ENCODE measurements at places on chromosomes 7 and 10. TPM values are rescaled to one million over a fixed set of nuclear protein-coding genes. Genes with fewer than 3 reads are reported as not detected.

GRCh38 chr7:103343332-103343731 is 1.2 kb downstream of the DNAJC2 start:
- H3K4me3 ChIP-seq: peak overlapping the region; percentile 99
- H3K36me3 ChIP-seq: no peaks in the 10 kb centered on the region
- peaks cover 7% of the 10 kb centered on the region for H3K4me1 ChIP-seq

GRCh38 chr10:63021225-63021624 is 111.9 kb upstream of the NRBF2 start:
- no peak overlapping the region for H3K4me3 ChIP-seq
- H3K27me3 ChIP-seq: no peaks in the 10 kb centered on the region
- H3K4me1 ChIP-seq: no peaks in the 10 kb centered on the region
- no peak overlapping the region for H3K27ac ChIP-seq
- no peaks in the 10 kb centered on the region for H3K36me3 ChIP-seq

DNA sequence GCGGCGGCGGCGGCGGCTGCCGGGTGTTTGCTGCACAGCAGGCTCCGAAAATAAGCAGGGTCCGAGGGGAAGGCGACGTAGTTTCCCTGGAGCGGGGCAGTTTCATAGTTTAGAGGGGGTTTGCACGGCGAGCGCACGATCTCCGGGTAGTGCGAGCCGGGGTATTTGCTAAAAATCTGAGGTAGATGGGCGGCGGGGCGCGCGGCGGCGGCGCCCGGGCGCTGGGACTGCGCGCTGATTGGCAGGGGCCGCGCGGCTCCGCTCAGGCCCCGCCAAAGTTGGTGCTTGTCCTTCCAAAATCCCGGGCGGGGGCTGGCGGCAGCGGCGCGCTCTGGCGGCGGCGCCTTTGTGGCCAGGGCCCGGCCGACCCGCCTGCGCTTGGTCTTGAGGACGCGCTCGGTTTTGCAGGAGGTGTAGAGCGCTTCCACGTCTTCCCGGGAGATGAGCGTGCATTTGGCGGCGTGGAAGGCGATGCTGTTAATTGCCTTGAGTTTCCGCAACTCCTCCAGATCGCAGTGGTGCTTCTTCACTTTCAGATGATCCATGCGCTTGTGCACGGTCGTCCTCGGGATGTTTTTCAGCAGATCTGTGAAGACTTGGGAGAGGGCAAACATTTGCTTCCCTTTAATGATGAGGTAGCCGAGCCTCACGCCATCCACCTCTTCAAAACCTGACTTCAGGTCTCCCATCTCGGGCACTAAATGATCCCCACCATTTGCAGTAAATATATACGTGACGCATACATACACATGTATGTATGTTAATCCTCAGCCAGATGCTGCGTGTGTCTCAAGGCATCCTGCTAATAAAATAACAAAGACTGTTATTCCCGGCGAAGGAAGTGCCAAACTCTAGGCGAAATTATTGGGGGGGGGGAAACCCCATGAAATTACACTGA is 8.1 kb downstream of the SKIDA1 start:
- H3K36me3 ChIP-seq: no peaks in the 10 kb centered on the region
- H3K27me3 ChIP-seq: peaks cover 60% of the 10 kb centered on the region
- DNase-seq: no peak
- peak overlapping the region; percentile 51 for H3K4me3 ChIP-seq
- peak overlapping the region; percentile 39 for H3K27ac ChIP-seq
- H3K4me1 ChIP-seq: no peaks in the 10 kb centered on the region

DNA sequence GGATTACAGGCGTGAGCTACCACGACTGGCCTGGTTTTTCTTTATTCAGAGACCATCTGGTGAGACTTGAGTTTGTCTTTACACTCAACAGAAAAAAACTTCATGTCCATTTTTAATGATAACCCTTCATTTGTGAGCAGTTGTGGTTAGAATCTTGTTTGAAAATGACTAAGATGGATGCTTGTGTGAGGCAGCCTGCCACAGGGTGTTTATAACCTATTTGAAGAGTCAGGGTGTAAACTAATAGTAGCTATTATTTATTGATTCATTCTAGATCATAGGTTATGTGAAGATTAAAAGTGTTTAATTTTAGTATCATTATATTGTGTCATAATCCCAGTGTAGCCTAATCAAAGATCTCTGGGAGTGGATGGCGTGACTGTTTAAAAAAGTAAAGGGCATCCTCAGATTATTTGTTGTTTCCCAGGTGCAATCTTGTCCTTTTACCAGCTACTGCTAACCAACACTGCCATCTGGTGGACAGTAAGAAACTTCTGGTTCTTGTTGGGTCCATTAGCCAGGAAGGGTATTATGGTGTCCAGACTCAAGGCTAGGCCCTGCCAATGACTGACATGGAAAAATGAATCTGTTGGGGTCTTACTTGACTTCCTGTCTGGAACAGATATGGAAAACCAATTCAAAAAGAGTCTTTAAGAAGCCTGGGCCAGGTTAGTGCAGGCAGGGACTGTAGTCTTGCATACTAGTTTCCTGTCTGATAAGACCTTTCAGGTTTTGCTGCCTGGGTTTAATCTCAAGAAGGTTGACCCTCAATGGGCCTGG is 24.9 kb downstream of the NRBF2 start:
- H3K36me3 ChIP-seq: no peaks in the 10 kb centered on the region
- peak; percentile 39 for DNase-seq
- no peaks in the 10 kb centered on the region for H3K27me3 ChIP-seq
- H3K4me1 ChIP-seq: peaks cover 5% of the 10 kb centered on the region

DNA sequence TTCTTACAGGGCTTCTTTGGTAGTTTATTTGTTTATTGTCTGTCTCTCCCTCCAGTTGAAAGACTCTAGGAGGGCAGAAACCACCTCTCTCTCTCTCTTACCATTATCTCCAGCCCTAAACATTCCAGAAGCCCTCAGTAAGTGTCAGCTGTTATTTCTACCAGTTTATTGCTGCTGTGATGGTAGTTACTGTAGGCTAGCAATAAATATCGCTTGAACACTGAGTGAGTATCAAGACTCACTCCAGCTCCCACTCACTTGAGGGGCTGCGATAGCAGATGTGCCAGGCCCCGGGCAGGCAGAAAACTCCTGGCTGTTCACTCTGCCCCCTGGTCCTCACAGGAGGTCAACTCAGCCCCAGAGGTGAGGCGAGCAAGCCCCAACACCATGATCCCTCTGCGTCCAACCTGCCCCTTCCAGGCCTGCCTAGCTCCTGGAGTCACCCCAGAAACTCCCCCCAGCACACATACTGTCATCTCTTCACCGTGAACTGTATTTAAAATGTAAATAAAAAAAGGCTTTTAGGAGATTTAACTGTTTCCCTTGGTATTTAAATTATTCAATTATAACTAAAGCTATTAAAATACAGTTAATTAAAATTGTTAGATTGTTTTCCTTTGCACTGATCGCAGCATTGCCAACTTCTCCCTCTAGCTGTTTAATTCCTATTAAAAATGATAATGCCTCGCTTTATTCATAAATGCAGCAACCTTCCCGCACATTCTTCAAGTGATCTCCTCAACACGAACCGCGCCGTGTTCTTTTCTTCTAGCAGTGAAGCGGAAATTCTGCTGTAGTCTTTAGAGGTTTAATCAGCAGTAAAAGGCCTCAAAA is 321.1 kb upstream of the ZMIZ1 start:
- no peaks in the 10 kb centered on the region for H3K36me3 ChIP-seq
- no peak for DNase-seq
- no peak overlapping the region for H3K27ac ChIP-seq
- no peaks in the 10 kb centered on the region for H3K27me3 ChIP-seq

DNA sequence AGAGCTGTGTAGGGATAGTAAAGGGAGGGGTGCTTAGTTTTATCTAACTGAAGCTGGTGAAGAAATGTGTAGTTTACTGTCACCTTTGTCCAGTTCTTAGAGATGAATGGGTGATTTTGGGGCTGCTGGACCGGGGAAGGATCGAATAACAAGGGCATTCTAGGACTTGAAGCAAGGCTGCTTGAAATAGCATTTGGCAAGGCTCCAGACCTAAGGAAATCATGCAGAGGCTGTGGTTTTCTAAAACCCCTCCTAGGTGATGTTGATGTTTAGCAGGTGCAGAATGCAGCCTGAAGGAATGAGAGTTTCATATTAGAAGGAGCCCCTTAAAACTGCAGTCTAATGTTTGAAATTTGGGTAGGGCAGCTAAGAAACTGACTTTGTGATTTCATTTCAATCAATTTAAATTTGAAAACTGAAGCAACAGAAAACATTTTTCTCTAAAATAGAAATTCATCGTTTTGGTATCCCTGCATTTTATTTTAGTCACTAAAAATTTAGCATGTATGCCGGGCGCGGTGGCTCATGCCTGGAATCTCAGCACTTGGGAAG is 68.5 kb downstream of the TET1 start:
- H3K4me3 ChIP-seq: no peak overlapping the region
- no peak for DNase-seq
- no peaks in the 10 kb centered on the region for H3K36me3 ChIP-seq
- no peaks in the 10 kb centered on the region for H3K27me3 ChIP-seq

GRCh38 chr7:4131063-4131462 is 551.0 kb upstream of the FOXK1 start:
- no peak for DNase-seq
- H3K36me3 ChIP-seq: no peaks in the 10 kb centered on the region
- no peaks in the 10 kb centered on the region for H3K4me1 ChIP-seq

DNA sequence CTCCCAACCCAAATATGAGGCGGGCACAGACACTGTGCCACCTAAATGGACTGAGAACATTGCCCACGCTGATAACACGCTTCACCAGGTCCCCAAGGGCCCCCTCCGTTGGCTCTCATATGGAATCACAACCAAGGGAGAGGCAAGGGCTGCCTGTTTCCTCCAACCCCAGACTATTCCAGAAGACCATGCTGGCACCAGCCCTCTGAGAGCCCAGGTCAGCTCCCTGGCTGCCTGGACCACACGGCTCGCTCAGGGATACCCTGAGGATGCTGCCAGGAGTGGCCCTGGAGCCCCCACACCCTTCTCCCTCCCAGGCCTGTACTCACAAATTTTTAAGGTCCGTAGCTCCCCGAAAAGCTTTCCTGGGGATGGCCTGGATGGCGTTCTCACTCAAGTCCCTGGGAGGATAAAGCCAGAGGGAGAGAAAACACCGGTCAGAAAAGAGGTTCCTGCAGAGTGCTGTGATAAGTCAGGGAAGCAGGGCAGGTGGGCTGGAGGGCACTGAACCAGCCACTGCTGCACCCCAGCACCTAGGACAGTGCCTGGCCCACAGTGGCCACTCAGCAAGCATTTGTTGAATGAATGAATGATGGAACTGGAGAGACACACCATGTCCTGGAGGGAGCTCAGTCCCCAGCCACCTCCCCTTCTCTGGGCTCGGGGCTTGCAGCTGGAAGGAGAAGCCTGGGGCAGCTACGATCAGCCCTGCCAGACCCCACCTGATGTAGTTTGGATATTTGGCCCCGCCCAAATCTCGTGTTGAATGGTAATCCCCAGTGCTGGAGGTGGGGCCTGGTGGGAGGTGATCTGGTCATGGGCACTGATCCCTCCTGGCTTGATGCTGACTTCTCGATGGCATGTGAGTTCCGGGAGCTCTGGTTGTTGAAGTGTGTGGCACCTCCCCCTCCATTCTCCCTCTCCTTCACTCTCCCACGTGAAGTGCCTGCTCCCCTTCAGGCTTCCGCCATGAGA is 119.8 kb downstream of the SLIT1 start:
- H3K4me1 ChIP-seq: no peaks in the 10 kb centered on the region
- H3K27ac ChIP-seq: no peak overlapping the region
- no peaks in the 10 kb centered on the region for H3K27me3 ChIP-seq
- no peak overlapping the region for H3K4me3 ChIP-seq
- H3K36me3 ChIP-seq: no peaks in the 10 kb centered on the region
- no peak for DNase-seq

DNA sequence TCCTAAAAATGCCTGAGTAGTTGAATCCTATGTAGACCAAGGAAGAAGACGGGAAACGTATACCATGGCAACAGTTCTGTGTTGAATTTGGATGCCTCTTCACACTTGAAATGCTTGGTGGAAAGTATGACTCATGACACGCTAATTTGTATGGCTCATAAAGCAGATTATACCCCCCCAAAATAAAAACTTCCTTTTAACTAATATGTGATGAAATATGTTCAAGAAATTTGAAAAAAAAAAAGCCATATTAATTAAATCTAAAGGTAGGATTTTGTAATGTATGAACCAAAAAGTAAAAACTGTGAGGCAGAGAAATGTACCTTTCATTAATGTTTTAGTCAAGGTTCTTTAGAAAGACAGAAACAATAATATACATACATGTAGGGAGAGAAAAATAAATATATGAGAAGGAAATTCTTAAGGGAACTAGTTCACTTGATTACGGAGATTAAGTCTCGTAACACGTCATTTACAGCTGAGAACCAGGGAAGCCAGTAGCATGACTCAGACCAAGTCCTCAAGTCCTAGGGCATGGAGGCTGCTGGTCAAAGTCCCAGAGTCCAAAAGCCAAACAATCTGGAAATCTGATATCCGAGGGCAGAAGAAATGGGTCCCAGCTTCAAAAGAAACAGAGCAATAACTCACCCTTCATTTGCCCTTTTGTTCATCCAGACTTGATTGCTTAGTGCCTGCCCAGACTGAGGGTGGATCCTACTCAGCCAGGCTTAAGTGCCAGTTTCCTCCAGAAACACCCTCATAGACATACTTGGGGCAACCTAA is 485.1 kb downstream of the SEMA3D start:
- no peaks in the 10 kb centered on the region for H3K36me3 ChIP-seq
- no peak overlapping the region for H3K27ac ChIP-seq
- no peak overlapping the region for H3K4me3 ChIP-seq
- no peaks in the 10 kb centered on the region for H3K27me3 ChIP-seq

GRCh38 chr7:33979807-33980355 is 74.5 kb downstream of the BMPER start:
- H3K27ac ChIP-seq: no peak overlapping the region
- no peaks in the 10 kb centered on the region for H3K27me3 ChIP-seq
- H3K36me3 ChIP-seq: no peaks in the 10 kb centered on the region
- no peaks in the 10 kb centered on the region for H3K4me1 ChIP-seq
- H3K4me3 ChIP-seq: no peak overlapping the region

SLC26A5 gene
- total RNA-seq: 0.25 TPM

- no peak overlapping the region for H3K27ac ChIP-seq
- peak overlapping the region; percentile 69 for H3K4me3 ChIP-seq
- peak; percentile 28 for DNase-seq
- H3K36me3 ChIP-seq: no peaks in the 10 kb centered on the region
Observed at GRCh38 chr7:117872561-117873309, 506 bp downstream of the CTTNBP2 start.

DNA sequence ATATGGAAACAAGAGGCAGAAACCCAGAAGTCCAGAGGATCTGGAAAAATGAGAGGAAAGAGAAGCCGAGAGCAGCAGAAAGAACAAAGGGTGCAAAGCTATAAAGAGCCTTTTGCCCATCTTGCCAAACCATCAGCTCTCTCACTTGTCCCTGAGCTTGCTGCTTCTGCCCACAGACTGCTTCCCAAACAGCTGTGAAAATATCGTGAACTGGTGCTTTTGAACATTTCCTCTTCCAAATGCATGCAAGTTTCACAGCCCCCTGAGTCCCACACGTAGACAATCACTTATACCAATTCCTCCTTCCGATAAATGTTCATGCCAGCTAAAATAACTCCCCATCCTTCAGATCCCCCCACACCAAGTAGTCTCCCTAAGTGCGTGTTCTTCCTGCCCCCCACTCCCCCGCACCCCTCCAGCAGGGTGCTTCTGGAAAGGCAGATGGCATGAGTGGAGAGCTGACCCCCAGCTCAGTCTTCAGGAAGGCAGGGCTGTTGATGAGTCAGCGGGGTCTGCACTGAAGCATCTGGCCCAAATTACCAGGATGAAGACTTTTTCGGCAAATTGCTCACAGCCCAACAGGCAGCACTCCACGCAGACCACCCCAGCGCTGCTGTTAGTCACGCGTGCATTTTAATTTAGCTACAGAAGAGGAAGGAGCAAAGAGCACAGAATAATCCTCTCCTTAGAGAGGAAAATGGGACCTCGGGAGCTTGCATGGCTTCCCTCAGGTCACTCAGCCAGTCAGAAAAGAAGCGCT is 76.1 kb upstream of the KCNMA1 start:
- H3K27ac ChIP-seq: no peak overlapping the region
- H3K36me3 ChIP-seq: no peaks in the 10 kb centered on the region
- H3K4me3 ChIP-seq: no peak overlapping the region

Data from colonic mucosa (tissue), 4 donors.